Right renal cortex interstitium (tissue), 3 donors: ENCODE measurements at places on chromosomes 16 and 17.
A peak's percentile ranks its signal among the peaks of the same experiment; 100 is the strongest.

GRCh38 chr16:62692685-62693084 is 656.4 kb upstream of the CDH8 start:
- DNase-seq = no peak

DNA sequence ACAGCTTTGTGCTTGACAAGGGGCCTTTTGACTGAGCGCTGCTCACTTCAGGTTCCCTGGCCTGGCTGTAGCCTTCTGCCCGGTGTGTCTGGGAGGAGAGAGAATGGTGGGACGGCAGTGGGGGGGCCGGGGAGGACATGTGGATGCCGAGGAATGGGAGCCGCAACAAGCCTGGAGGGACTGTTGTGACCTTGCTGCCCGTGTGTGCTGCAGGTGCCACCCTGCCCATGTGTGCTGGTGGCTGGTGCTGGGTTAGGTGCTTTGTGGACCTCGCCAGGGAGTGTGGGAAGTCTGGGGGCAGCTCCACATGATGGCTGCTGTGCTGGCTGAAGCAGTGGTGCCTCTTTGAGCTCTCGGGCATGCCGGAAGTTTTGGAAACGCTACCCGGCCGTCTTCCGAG is 132.1 kb downstream of the LAT start:
- DNase-seq = no peak

- DNase-seq = no peak
These were observed 553.2 kb downstream of the MAF start for GRCh38 chr16:79047337-79047736.

DNA sequence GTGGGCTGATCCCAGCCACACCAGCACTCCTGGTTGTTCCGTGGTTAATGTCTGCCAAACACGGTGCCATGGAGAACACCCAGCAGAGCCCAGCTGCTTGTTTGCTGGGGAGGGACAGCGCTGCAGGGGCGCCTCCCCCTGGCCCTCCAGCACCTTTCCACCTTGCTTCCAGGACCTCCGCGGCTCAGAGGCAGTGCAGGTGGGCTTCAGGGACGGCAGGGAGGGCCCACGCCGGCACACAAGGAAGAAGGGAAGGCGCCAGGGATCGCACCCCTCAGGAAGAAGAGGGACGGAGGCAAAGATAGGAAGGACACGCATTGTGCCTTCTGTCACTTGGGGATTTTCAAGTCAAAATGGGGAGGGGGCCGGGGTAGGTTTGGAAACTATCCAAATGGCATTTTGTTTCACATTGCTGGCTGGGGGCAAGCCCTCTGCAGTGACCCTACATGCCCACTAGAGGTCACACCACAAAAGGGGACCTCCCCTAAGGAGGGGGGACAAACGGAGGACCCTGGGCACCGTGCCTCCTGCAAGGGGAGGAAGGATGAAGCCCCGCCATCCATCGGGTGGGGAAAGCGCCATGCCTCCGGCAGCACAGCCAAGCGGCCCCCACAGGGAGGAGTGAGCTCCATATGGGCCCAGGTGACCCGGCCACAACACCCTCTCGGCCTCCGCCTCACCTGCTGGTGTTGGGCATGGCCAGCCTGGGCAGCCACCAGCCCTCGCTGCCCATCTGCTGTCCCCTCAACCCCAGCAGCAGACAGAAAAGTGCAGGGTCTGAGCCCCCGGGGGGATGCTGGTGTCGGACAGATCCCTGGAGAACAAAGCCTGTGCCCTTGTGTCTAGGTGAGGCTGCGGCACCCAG is 7.5 kb upstream of the C16orf95 start:
- no peak for DNase-seq

GRCh38 chr16:19853742-19854542 is 30.7 kb downstream of the GPRC5B start:
- DNase-seq = no peak

DNA sequence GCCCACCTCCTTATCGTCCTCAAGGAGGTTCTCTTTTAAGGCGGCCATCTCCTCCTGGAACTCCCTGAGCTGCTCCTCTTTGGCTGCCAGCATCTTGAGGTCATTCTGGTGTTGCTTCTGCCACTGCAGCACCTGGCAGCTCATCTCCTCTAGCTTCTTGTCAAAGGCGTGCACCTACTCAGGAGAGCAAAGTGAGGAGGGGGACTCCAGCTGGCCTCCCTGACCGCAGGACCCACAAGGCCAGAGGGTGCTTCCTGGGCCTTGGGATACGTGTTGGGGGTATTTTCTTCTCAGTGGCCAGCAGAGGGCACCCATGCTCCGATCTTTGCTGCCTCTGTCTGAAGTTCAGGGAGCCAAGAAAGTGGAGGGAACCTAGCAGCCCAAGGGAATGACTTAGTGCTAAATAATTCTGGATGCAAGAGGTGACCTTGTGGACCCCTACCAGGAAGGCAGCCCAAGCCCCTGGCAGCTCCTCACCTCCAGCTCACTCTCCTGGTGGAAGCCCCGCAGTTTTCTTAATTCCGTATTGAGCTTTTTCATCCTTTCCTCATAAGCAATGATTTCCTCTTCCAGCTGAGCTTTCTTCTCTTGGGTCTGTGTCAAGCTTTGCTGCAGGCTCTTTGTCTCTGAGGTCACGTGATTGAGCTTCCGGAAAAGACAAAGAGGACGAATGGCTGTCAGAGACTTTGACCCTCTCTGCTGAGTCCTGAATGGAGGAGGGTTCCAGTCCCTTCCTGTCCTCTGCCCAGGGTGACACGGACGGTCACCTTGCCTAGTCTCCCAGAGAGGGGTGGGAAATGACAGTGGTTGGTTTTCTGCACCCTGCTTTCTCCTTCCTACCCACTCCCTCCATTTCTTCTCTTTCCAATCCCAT is 31.4 kb downstream of the DHX38 start:
- peak; percentile 39 for DNase-seq
